ENCODE measurements at places on chromosomes 1 and 21. TPM values are rescaled to one million over a fixed set of nuclear protein-coding genes. Genes with fewer than 3 reads are reported as not detected.
A peak's percentile ranks its signal among the peaks of the same experiment; 100 is the strongest.

DNA sequence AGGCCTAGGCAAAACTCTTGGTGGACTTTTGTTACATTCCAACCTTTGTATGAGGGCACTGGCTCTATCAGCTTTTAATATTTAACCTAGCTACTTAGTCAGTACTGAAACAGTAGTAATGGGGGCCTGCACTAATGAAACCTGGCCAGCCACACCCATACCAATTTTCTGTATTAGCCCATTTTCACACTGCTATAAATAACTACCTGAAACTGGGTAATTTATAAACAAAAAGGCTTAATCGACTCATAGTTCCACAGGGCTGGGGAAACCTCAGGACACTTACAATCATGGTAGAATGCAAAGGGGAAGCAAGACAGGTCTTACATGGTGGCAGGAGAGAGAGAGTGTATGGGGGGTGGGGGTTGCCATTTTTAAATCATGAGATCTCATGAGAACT is 245.7 kb upstream of the RGS18 start:
- no peak for DNase-seq

- DNase-seq, result no peak
Observed at GRCh38 chr1:234355782-234356510, 17.3 kb upstream of the COA6 start.

DNA sequence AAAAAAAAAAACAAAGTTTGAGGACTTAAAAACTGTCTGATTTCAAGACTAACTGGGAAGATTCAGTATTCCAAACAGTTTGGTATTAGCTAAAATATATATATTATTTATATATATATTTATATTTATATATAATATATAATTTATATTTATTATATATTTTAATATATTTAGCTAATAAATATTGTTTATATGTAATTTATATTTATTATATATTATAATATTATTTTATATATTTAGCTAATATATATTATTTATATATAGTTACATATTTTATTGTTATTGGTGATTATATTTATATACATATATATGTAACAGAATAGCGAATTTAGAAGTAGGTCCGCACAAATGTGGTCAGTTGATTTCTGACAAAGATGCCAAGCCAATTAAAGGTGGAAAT is 480.2 kb upstream of the C1orf87 start:
- no peak for DNase-seq

DNA sequence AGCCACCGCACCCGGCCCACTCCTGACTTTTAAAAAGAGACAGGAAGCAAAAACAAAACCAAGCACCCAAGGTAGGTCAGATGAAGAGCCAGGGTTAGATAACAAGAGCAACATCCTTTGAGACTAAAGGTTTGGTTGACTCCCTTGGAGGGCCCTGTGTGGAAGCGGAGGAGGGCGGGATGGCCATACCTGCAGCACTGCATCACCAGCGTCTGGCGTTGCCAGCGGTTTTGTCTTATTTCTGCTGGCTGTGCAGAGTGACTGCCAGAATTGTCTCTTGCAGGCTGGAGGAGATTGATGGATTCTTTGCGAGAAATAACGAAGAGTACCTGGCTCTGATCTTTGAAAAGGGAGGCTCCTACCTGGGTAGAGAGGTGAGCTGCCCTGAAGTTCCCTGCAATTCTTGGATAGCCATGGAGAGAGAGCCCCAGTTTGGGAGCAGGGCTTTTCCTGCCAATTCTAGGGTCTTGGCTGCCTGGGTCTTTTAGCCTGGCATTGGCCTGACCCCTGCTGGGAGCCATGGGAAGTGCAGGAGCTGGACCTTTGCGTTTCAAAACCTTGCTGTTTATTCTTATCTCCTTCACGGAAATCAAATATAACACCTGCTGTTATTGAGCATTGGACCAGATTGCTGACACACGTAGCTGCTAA is 24.0 kb downstream of the QSOX1 start:
- peak; percentile 60 for DNase-seq

- no peak for DNase-seq
Observed at GRCh38 chr1:31814041-31814511, 1.7 kb downstream of the SPOCD1 start.

DNA sequence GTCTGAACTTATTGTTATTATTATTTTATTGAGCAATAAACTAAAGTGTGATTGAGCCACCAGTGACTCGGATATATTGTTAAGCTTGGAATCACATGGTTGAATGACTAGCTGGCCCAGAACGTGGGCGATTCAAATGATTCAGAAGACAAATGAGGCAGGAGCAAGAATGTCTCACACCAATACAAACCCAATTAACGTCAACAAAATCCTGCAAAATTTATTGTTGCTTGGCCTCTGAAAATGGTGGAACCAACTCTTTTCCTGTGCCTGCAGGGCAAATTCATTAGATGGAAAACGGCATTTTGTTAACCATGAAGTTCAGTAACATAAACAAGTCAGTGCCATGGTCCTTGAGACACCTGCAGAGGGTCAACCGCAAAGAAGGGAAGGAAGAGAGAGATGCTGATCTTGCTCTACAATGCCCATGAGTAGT is 482.0 kb downstream of the SETD4 start:
- no peak for DNase-seq

DNA sequence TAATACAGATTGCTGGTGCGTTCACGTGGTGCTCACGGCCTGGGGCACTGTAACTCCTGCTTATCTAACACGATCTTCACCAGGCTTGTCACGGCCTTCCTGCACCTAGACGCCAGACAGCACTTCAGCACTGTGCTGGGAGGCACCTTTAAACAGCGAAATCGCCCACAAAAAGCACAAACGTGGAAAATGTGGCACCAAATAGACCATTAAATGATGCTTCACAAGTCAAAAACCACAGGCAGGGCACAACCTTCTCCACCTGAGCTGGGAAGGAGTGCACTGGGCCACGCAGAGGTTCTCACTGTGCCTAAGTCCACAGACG is 20.0 kb downstream of the IBA57 start:
- no peak for DNase-seq

- no peak for DNase-seq
Observed at GRCh38 chr1:113980110-113980509, 836 bp downstream of the OLFML3 start.

- no peak for DNase-seq
Observed at GRCh38 chr1:64241069-64241468, 37.6 kb downstream of the UBE2U start.

GRCh38 chr1:86207323-86207722 is 50.8 kb upstream of the COL24A1 start:
- DNase-seq, result no peak

DNA sequence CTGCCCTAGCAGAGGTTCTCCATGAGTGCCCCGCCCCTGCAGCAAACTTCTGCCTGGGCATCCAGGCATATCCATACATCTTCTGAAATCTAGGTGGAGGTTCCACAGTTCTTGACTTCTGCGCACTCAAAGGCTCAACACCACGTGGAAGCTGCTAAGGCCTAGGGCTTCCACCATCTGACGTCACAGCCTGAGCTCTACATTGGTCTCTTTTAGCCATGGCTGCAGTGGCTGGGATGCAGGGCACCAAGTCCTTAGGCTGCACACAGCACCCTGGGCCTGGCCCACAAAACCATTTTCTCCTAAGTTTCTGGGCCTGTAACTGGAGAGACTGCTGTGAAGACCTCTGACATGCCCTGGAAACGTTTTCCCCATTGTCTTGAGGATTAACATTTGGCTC is 272.6 kb upstream of the PLXNA2 start:
- no peak for DNase-seq

DNA sequence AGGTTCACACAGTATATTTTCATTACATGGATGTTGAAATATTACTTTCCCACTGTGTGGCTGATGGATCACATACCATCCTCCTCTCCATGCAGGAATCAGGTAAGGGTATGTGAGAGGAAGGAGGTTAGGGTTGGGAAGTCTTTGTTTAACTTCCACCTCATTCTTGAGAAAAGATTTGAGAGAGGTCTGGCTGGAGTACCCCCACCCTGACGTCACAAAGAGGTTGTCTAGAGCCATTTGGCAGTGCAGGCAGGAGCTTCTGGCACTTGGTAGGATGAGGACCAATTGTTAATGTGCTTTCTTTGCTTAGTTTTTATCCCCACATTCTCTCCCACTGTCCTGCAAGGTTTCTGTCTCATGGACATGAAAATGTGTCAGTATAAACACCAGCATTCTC is 356.6 kb downstream of the DSCAM start:
- DNase-seq, result no peak

GRCh38 chr1:3921765-3922164 is 21.7 kb upstream of the C1orf174 start:
- DNase-seq, result no peak

- no peak for DNase-seq
Observed at GRCh38 chr1:86971778-86972177, 57.3 kb downstream of the HS2ST1 start.

DNA sequence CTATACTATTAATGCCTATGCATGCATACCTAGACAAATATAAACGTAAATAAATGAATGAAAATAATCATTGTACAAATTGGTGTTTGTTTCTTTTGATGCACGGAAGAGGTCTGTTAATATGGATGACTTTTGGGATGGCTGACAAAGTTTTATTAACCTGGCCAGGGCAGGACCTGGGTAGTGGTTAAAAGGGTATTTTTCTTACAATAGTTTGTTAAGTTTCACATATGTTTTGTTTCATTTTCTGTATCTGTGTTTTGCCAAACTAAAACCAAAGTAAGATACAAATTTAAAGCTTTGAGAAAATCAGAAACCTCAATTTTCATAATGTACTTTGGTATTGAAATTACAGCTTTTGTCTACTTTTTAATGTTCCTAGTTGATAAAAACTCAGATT is 222.7 kb upstream of the OLFM3 start:
- DNase-seq, result no peak

- no peak for DNase-seq
Observed at GRCh38 chr21:32990666-32991065, 35.1 kb upstream of the OLIG2 start.

DNA sequence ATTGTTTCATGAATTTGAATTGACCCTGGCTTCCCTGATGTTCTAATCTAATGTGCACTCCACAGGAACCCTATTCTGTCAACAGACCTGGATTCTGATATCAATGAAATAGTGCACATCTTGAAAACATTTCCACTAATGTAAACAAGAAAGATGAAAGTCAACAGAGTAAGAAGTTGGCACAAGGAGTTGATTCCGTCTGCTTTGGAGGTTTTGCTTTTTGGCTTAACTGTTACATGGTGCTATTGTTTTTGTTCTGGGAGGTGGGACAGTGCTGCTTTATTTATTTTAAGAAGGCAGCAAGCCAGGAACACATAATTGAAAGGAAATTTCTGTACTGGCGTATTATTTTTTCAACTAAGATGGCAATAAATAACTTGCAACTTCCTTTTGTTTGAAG is 73.3 kb downstream of the LEPR start:
- DNase-seq, result no peak

- peak; percentile 12 for DNase-seq
Observed at GRCh38 chr1:211698161-211699026, 23.0 kb upstream of the NEK2 start.

GRCh38 chr1:19042675-19043578 is 86.5 kb upstream of the IFFO2 start:
- DNase-seq, result no peak

- no peak for DNase-seq
Observed at GRCh38 chr1:163664671-163665335, 343.0 kb downstream of the NUF2 start.

DNA sequence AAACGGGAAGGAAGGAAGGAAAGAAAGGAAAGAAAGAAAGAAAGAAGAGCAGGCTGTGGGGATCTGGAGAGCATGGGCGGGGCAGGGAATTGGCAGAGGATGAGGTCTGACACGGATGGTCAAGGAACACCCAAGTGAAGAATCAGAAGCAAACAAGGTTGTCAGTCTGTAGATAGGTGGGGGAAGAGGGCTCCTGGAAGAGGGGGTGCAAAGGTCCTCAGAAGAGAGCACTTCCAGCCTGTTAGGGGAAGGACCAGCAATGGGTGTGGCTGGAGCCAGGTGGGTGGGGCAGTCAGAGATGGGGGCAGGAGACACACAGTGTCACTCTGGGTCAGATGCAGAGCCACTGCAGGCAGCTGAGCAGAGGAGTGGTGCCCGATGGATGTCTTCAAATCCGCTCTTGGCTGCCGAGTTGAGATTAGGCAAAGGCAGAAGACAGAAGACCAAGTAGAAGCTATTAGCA is 11.0 kb upstream of the PLA2G2C start:
- no peak for DNase-seq

DNA sequence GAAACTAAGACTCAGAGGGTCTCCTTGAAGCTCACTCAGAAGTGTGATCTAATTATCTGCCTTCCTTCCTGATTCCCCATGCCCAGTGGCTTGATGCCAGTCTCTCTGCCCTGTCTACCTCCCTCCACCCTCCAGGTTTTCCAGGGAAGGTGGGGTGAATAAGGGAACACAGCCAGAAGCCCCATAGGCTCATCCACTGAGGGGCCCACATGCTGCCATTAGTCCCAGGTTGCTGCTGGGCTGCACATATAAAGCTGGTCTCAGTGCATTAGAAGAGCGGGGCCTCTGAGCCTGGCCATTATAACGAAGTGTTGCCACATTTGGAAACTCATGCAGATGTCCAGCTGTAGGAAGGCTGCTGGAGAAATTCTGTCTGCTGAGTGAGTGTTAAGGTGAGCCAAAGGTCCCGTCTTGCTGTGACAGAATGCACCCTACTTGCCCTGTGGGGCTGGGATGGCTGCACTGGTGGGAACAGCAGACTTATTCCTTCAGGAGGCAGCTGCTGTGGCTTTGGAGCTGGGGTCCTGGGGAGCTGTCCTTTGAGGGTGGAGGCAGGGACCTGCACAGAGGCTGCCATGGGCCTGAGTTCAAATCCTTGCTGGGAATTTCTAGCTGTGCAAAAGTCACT is 2.9 kb downstream of the ADORA1 start:
- DNase-seq, result no peak

DNA sequence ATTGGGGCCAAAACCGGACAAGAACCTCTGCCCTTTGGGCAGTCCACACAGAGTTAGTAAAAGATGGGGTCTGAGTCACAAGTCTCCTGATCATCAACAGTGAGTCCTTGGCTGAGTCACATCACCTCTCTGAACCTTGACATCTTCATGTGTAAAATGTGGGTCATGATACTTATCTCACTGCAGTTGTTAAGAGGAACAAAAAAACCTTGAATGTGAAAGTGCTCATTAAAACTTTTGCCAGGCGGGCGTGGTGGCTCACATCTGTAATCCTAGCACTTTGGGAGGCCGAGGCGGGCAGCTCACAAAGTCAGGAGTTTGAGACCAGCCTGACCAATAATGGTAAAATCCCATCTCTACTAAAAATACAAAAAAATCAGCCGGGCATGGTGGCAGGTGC is 15.7 kb downstream of the S100A16 start:
- DNase-seq, result no peak

DNA sequence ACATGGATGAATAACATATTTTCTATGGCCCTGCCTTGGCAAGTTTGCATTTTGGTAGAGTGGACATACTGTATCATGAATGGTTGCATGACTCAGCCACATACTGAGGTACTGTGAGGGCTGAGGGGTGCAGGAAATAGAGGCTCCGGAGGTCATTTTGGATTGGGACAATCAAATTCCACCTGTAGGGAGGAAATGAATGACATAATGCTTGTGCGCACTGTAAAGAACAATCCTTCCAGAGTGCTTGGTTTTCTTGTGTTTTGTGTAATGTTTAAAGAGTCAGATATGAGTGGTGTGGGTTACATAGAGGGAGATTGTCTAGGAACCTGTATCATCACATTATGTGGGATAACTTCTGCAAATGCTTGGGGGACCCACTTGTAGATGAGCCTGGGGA is 329.9 kb upstream of the PROX1 start:
- DNase-seq, result no peak

TFAP2E gene
- total RNA-seq, result 3.2 TPM

S1PR1 gene
- total RNA-seq, result 0.41 TPM

JTB gene
- 134 TPM for total RNA-seq

SPATA46 gene
- total RNA-seq, result not detected

Measured in Panc1 (cell line).